GM03348 (cell line): ENCODE measurements at places on chromosomes 5 and 9.

DNA sequence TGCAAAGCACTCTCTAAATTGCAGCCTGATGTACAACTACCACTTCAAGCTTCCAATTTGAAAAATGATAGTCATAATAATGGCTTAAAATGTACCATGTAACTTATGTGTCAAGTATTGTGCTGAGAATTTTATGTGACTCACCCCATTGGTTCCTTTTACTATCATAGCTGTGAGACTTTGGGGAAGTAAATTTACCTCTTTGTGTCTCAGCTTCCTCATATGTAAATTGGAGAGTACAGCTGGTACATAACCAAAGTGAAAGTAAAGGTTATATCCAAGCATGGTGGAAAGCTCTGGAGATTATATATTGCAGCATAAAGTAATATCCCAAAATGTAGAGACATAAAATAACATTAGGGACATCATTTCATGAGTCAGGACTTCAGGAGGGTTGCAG, 2200.4 kb upstream of the C9orf72 start:
- DNase-seq, result no peak

DNA sequence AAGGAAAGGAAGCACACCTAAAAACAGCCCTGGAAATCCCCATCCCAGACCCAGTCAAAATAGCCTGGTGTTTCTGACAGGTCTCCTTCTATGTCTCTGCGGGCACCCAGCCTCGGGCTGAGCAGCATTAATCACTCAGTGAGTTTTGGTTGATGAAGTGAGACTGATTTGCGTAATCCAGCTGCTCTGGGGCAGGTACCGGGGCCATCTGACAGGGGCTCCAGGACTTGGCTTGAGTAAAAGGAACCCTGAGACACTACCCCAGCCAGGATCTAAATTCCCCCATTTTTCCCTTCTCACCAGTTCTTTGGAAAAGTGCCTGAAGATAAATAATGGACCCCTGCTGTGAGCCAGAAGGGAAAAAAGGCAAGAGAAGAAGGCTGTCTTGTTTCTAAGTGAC, 596 bp downstream of the SLC28A3 start:
- DNase-seq, result no peak

DNA sequence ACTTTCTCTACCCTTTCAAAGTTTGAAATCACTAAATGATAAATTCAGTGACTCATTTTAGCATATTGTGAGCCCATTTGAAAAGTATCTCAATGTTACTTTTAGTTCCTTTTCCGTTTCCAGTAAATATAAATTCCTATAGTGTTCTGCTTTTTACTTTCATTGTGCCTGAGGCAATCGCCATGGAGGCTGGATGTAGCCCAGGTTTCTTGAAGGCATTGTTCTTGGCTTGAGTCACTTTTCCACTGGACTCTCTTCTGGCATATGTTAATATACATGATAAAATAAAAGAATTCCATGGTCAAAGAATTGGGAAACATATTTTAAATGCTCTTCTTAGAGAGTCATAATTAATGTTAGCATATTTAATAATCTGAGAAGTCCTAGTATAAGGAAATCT, 327.0 kb downstream of the IZUMO3 start:
- no peak for DNase-seq

DNA sequence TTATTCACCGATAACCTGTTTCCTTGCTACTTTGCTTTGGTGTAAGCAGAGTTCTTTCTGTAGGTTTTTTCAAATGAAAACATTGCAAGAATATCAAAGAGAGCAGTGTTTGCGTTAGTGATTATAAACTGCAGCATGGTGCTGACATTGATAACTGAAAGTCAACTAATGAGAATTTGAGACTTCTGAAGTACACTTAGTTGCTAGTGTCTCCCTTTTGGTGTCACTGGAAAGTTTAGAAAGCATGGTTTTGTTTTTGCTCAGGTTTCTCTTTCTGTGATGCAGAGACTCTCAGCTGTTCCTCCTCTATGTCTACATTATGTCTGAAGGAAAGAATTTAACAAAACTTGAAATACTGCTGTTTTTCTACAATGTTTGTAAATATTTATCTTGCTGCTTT, 80.2 kb upstream of the ZNF169 start:
- DNase-seq, result no peak

GRCh38 chr5:168659286-168659847, 80.2 kb upstream of the PANK3 start:
- DNase-seq, result no peak

DNA sequence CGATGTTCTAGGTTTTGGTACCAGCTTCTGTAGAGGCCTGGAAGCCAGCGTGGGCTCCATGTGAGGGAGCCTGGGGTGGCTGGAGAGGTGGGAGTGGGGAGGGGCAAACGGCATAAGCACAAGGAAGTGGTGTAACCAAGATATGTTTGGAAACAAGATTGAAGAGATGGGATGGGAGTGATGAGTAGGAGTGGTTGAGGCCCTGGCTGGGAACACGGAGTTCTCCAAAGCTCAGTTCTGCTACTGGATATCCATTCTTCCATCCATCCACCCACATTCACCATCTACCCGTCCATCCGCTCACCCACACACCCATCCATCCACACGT, 12.2 kb downstream of the TSPAN17 start:
- no peak for DNase-seq

GRCh38 chr9:6171667-6172066, 43.9 kb upstream of the IL33 start:
- DNase-seq, result no peak
